ENCODE measurements at places on chromosomes 12 and 14.
A peak's percentile ranks its signal among the peaks of the same experiment; 100 is the strongest.

- peak; percentile 60 for DNase-seq
Measured at GRCh38 chr12:71014180-71014785, 93.7 kb upstream of the PTPRR start.

DNA sequence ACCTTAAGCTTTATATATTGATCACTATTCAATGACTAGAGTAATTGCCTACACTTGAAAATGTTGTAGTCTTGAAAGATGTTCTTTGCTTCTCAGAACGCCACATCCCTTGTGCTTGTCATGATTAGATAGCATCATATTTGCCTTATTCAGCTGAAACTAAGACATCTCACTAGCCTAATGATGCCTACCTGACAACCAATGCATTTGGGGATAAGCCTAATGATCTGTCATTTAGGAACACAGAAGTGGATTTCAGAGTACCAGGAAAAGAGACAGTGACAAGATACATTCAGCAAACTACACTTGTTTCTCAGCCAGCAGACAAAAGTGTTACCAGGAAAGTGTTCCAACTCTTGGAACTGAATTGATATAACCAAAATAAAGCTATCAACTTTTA, 83.7 kb downstream of the ARMH4 start:
- no peak for DNase-seq

GRCh38 chr14:20846560-20846959, 43.9 kb upstream of the RNASE1 start:
- DNase-seq, result no peak

DNA sequence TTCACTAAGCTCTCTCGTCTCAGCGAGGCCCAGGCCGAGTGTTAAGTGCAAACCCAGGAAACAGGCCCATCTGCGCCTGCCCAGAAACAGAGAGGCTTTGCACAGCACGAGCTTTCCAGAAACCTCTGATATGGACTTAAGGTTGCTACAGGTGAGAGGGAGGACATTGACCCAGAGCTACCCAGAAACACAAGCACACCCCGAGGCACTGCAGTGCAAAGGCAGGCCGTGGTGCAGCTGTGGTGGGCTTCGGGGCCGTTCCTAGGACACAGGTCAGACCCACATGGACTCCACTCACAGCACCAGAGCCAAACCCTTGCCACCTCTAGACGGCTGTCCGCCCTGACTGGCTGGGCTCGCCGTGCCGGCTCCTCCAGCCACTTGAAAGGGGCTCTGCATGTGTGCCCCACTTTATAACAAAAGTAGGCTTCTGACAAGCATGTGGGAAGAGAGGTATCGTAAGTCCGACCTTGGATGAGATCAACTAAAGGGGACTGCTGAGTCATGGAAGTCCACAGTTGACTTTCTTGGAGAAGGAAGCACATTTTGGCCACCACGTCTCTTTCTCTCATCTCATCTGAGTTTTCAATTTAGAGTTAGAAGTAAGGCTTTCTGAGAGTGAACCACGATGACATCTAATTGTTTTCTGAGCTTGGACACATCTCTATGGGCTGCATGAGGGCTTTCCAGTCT, 38.2 kb downstream of the CACNA2D4 start:
- DNase-seq, result no peak

GRCh38 chr12:48286665-48287064, 64.1 kb downstream of the ZNF641 start:
- DNase-seq, result no peak

- DNase-seq, result no peak
Measured at GRCh38 chr12:114827461-114827860, 143.5 kb upstream of the TBX3 start.

DNA sequence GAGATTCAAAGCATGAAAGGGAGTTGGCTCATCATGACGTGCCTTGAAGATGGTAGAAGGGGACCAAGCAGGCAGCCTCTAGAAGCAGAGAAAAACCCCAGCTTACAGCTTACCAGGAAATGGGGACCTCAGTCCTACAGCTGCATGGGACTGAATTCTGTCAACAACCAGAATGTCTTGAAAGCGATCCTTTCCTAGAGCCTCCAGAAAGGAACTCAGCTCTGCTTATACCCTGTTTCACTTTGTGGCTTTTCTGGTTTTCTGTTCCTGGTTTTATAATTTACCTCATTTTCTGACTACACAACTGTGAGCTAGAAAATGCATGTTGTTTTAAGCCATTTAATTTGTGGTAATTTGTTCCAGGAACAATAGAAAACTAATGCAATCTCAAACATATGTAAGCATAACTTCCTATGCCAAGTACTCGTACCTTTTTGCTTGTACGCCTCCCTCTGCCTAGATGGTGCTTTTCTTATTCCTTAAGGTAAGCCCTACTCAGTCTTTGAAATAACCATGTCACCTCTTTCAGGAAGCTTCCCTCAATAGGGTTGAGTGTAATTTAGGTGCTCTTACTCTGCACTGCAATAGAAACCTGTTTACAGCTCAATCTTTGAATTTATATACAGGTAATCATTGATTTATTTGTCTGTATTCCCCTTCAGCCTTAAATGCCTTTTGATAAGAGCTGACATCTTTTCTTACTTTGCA, 348.8 kb downstream of the TMEM117 start:
- DNase-seq, result no peak

DNA sequence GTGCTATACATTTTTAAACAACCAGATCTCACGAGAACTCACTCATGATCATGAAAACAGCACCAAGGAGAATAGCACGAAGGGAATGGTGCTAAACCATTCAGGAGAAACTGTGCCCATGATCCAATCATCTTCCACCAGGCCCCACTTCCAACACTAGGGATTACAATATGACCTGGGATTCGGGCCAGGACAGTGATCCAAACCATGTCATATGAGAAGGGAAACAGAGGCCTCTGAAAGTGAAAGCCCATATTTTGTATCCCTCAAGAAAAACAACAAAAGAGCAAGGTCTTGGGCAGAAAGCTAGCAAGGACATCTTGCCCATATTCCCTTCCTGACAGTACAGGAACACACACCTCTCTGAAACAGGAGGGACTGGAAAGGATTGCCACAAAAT, 163.9 kb upstream of the VASH1 start:
- no peak for DNase-seq

- DNase-seq, result no peak
Measured at GRCh38 chr12:114690267-114691135, 6.5 kb upstream of the TBX3 start.

GRCh38 chr14:71361336-71361735, 454.1 kb downstream of the PCNX1 start:
- DNase-seq, result no peak

GRCh38 chr14:42277840-42278239, 671.2 kb downstream of the LRFN5 start:
- no peak for DNase-seq

DNA sequence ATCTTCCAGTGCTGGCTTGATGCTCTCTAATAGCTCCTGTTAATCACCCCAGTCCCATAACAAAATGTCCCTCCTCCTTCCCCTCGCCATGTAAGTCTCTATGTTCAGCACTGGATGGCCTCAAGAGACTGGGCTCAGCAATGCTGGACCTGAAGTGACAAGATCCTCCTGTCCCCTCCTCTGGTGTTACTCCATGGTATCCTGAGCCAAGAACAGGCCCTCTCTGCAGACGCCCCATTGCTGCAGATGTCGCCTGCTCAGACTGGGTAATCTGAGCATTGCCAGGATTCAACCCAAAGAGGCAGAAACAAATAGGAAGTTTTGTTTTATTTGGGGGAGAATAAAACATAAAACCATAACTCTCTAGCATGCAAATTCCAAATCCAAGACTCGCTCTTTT, 149.7 kb downstream of the NTF3 start:
- no peak for DNase-seq

DNA sequence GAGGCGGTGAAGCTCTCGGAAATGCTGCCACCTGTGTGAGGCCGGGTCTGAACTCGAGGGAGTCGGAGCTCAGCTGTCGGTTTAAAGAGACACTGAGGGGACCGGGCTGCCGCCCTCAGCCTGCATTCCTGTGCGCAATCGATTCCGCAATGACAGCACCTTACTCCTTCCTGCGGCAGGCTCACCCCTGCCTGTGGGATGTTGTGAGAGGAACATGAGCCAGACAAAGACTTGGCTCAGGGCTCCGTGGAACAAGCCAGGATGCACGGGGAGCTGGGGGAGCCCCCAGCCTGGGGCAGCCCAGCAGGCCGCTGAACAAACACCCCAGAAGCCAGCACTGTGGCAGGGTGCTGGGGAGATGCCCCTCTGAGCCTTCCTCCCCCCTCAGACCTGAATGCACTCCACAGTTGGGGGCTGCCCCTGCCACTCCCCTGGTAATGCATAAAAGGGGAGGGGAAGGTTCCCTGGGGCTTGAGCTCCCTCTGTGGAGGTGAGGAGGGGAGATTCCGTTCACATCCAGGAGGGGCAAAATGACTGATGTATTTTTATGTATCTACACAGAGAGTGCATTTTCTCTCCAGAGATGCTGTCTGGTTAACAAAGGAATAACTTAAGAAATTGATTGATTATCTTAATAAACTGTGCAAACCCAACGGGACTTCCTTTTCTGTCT, 20.6 kb downstream of the RFLNA start:
- DNase-seq, result no peak

GRCh38 chr12:18970603-18971002, 158.9 kb upstream of the PLEKHA5 start:
- DNase-seq, result no peak

DNA sequence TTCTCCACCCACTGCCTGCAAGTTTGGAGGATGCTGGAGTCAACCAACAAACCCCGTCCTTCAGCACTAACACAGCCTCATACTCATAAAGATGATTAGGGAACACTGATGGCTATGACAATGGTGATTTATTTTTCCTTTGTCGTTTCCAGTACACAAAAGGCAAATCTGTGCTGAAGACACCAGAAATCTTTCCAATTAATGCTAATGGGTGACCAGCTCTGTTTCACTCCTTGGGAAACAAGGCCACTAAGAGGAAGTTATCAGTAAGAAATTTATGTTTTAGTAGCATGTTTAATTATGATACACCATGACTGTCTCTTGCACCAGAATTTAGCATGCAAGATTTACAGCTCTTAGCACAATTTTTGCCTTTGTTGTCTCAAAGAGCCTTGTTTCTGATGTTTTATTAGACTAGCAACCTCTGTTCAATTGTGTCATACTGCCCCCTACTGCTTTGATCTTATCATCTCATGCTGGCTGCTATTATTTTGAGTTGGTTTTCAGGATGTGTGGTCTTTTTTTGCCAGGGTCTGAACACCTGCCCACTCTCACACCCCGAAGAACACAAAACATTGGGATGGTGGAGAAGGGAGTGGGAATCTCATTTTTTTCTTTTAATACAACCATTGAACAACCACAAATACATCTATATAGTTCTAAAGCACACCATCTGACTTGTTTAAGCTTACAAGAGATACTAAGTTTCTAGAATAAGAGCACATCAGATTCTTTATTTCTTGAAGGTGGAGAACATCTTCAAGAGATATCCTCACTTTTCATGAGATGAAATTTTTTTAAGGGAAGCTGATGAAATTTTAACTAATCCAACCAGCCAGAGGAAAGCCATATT, 160.9 kb downstream of the SPTSSA start:
- DNase-seq, result peak; percentile 44

DNA sequence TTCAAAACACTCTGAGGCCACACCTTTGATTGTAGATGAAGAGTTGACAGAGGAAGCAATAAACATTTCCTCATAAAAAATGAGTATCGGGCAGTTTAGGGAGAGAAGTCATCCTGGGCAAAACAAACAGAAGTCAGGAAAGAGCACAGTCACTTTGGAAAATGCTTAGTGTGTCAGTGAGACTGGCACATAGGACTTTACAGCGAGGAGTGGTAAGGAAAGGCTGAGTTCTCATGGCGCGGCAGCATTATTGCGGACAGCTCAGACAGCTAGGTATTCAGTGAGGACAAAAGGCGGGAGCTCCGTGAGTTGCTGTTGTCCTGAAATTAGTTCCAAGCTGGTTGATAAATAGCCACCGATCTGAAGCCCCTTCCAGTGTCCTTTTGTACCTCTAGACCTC, 229.9 kb downstream of the SNAPC1 start:
- no peak for DNase-seq

DNA sequence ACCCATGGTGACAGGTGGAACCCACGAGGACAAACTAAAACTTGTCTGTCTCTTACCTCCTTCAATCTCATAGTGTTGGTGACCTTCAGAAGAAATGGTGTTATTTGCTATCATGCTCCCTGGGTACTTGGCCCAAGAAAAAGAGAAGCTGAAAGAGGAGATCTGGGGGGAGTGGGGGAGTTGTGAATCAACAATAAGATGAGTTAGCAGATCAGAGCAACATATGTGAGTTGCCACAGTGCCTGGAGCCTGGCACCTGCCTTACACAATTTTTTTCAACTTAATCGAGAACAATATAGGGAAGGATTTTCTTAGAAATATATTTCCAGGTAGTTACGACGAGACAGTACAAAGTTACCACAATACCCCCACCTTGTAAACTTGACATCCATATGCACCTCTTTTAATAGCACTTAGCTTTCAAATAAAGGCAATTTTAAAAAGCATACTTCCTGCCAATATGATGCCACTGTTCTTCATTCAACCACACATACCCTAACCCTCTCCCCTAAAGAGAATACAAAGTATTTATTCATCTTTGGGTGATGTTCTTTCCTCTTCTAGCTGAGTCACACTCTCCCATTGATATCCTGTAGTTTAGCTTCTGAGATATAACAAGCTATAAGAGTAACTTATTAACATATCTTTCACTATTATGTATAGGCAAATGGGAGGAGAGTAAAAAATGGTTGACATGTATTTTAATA, 424.1 kb upstream of the OR4E1 start:
- no peak for DNase-seq

DNA sequence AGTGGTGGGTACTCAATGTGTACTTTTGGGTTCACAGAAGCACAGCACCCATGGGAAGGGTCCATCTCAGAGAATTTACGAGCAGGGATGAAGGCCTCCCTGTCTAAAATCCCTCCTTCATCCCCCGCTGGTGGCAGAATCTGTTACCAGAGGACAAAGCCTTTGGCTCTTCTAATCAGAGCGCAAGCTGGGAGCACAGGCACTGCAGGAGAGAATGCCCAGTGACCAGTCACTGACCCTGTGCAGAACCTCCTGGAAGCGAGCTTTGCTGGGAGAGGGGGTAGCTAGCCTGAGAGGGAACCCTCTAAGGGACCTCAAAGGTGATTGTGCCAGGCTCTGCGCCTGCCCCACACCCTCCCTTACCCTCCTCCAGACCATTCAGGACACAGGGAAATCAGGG, 1.5 kb upstream of the GPR162 start:
- DNase-seq, result no peak

GRCh38 chr12:93140325-93140724, 211.2 kb upstream of the EEA1 start:
- no peak for DNase-seq

DNA sequence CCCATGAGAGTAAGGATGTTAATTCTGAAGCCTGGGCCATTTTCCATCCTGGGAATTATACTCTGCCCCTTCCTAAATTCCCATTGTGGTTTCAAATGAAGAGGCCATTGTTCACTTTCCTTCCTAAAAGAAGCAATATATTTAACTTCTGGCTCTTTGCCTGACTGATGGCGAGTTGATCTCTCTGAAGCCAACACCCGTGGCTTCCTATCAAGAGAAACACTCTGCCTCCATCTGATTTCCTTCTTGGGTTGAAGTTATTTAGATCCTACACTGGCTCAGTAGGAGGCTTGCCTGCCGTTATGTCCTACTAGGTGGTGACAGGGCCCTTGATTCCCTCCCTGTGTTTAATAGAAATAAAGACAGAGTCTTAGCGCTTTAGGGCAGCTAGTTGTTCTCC, 97.4 kb downstream of the PRKCH start:
- DNase-seq, result no peak

GRCh38 chr12:105204916-105205315, 31.1 kb downstream of the APPL2 start:
- no peak for DNase-seq

Measured in NCI-H345 (cell line).